ENCODE measurements at places on chromosomes 16 and 17. TPM values are rescaled to one million over a fixed set of nuclear protein-coding genes. Genes with fewer than 3 reads are reported as not detected.

HBQ1 gene
- total RNA-seq = not detected

TANC2 gene
- 51.0 TPM for total RNA-seq

CCL7 gene
- not detected for total RNA-seq

TBKBP1 gene
- 2.4 TPM for total RNA-seq

OR4D1 gene
- 1.2 TPM for total RNA-seq

RPRML gene
- total RNA-seq = not detected

DNAI2 gene
- 4.1 TPM for total RNA-seq

CTF1 gene
- total RNA-seq = not detected

TLCD2 gene
- total RNA-seq = 0.26 TPM

MGAT5B gene
- 0.55 TPM for total RNA-seq

HBA2 gene
- not detected for total RNA-seq

PRDM7 gene
- not detected for total RNA-seq

CTRB2 gene
- total RNA-seq = not detected

TMEM107 gene
- total RNA-seq = 33.0 TPM

OTOA gene
- 0.10 TPM for total RNA-seq

CLDN7 gene
- 1.2 TPM for total RNA-seq

HOXB5 gene
- not detected for total RNA-seq

PLA2G10 gene
- total RNA-seq = not detected

TBC1D3G gene
- not detected for total RNA-seq

SENP3 gene
- 37.0 TPM for total RNA-seq

SLC47A1 gene
- not detected for total RNA-seq

SLC38A8 gene
- not detected for total RNA-seq

ACE gene
- total RNA-seq = 11.6 TPM

XAF1 gene
- total RNA-seq = 41.2 TPM

TMED6 gene
- not detected for total RNA-seq

CLDN9 gene
- total RNA-seq = not detected

CRYBA1 gene
- not detected for total RNA-seq

TBC1D3L gene
- total RNA-seq = 0.16 TPM

KATNIP gene
- 28.6 TPM for total RNA-seq

KRTAP1-1 gene
- not detected for total RNA-seq

ZPBP2 gene
- total RNA-seq = 0.37 TPM

CLEC10A gene
- total RNA-seq = 0.40 TPM

RHBDL3 gene
- total RNA-seq = 0.15 TPM
